ENCODE measurements at places on chromosomes 13 and 19.

GRCh38 chr19:55251341-55252081 lies 7.3 kb downstream of the PPP6R1 start:
- DNase-seq, result no peak

DNA sequence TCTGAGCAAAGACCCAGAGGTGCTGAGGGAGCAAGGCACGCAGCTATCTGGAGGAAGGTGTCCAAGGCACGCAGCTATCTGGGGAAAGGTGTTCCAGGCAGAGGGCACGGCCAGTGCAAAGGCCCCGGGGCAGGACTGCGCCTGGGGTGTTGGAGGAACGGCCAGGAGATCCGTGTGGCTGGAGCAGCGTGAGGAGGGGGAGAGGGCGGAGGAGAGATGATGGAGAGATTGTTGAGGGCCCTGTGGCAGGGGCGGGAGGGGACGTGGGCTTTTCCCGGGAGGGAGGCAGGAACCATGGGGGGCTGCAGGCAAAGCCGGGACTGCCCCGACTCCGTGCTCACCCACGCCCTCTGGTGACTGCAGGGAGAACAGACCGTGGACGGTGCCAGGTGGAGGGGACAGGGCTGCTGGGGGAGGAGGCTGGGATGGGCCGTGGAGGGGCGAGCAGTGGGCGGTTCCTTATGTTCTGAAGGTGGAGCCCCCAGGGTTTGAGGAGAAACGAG lies 13.3 kb upstream of the MISP start:
- DNase-seq, result peak; percentile 83

- DNase-seq, result no peak
These were observed 40.1 kb downstream of the PSPC1 start for GRCh38 chr13:19742643-19743042.

DNA sequence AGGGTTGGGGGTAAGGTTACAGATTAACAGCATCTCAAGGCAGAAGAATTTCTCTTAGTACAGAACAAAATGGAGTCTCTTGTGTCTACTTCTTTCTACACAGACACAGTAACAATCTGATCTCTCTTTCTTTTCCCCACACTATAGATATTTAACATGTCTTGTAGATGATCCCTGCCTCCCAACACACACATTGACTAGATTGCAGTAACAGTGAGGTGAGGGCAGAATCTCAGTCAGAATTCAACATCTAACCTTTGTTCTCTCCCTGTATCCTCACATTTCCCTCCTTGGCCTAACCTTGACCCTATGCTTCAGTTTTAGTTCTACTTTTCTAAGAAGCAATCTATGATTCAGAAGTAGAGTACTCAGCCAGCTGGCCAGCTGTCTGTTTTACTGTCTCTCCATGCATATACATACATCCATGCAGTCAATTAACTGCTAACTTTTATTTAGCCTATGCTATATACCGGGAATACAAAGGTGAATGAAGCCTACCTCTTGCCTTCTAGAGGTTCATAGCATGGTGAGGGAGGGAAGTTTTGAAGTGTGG lies 18.1 kb downstream of the DNAJC15 start:
- no peak for DNase-seq

DNA sequence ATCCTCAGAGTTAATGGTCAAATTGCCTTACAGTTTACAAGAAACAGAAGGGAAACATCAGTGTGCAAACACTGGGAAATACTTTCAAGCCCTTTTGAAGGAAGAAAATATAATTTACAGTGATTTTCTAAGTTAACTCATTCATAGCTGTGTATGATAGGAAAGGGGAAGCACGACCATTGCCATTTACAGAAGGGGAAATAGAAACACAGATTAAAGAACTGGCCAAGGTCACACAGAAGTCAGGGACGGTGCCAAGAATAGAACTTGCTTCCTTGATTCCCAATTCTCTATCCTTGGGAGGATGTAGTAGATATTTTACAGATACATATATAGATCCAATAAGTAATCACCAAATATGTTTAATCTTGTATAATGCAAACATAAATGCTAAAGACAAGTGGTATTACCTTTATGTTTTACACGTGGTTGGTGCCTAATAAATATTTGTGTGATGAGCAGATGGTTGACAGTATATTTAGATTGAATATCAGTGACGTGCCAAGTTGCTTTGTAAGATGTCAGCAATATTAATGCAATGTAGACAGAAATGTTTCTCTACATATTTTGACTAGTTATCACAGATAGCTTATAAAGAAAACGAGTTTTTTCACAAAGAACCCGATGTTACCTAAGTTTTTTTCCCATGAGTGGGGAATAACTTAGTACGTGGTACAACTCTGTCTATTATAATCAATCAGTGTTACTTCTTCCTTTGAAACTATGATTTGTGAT lies 73.1 kb downstream of the FLT1 start:
- no peak for DNase-seq

- no peak for DNase-seq
These were observed 77.3 kb upstream of the LSM14A start for GRCh38 chr19:34094960-34095359.

DNA sequence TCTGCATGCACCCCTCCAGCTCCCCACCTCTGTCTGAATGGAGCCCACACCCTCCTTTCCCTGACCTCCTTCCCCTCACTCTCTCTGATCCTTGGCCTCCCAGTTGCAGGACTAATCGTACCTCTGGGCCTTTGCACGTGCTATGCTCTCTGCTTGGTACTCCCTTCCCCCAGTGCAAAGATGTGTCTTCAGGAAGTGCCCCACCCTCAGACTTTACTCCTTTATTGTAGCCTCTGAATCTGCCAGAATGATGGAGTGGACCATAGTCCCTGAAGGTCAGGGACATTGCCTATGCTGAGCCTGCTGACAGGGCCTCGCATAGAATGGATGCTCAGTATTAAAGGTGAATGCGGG lies 1.3 kb upstream of the JUND start:
- DNase-seq, result no peak

- no peak for DNase-seq
These were observed at the start of gene KLK1 for GRCh38 chr19:50823389-50824042. Gene KLK1, minus strand, starts transcription at chr19:50823787. Its CDS starts 39 bp downstream, at chr19:50823748.

- DNase-seq, result no peak
These were observed 29.6 kb upstream of the CEACAM21 start for GRCh38 chr19:41546386-41546789.

- DNase-seq, result peak; percentile 57
These were observed 9.1 kb downstream of the ZNF653 start for GRCh38 chr19:11496391-11497163.

GRCh38 chr19:4721196-4721595 lies 2.4 kb downstream of the DPP9 start:
- DNase-seq, result no peak

DNA sequence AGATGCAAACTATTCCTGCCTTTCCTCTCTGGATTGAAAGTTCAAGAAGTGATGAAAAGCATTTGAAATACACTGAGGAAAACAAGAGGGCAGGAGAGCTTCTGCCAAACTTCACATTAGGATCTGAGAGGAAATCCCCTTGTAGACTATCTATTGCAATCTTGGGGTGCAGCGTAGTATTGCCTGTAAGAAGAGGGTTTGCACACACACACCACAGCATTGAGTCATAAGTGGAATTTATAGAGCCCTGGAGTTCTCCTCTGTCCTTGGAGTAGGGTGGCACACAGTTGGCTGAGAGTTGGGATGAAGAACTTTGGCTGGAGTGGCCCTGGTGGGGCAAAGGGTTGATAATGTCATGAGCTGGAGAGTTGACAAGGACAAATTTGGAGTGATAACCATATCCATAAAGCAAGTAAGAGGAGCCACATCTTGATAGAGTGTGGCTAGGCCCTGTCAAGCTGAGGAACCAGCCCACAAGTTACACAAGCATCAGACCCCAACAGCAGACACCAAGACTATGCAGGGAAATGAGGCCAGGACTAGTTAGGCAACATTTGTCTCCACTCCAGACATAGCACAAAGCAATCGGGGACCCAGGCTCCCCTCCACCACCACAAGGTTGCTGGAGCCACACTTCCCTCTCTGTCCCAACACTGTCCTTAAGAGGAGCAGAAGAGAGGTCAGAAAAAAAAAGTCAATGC lies 520.9 kb downstream of the KLF5 start:
- DNase-seq, result no peak

DNA sequence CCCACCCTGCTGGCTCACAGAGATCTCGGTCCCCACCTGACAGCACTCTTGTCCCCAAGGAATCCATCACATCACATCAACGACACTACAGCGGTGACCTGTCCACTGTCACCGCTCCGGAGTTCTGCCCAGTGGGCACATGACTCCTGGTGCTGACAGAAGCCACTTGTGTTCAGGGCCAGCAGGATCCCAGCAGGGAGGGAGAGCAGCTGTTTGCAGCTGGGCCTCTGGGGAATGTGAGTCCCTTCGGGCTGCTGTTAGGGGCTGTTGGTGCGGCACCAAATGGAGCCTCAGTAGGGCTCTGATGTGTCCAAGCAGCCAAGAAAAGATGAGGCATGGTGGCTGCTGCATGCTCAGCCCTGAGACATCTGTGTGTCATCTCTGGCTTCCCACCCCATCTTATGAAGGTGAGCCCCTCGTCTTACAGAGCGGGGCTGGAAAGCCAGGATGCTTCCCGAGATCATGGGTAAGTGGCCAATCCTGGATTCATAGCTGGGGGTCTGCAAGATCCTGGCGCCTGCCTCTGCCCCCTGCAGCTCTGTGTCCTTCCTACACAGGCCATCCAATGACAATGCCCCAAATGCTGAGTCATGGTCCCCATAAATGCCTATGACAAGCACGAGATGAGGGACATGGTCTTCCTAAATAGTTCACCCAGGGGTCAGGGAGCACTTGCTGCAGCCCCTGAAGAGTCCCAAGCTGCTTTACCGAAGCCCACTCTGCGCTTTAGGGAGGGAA lies 56.0 kb downstream of the F2RL3 start:
- no peak for DNase-seq

DNA sequence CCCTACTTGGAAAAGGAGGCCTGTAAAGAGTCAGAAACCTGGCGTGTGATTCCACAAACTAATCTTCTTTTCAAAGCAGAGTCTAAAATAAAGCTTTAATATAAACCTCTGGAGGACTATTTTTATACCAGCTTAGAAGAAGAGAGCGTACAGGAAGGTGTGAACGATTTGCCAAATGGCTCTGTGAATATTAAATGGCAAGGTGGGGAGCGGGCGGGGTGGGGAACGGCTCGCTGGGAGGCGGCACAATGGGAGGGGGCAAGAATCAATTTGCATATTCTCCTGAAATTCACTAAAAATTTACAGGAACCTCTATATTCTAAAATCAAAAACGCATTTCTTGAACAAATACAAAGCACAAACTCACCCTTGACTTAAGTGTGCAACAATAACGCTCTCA lies 982 bp downstream of the ZNF780B start:
- DNase-seq, result no peak

- no peak for DNase-seq
These were observed 403.5 kb upstream of the GPC6 start for GRCh38 chr13:92823059-92823458.

DNA sequence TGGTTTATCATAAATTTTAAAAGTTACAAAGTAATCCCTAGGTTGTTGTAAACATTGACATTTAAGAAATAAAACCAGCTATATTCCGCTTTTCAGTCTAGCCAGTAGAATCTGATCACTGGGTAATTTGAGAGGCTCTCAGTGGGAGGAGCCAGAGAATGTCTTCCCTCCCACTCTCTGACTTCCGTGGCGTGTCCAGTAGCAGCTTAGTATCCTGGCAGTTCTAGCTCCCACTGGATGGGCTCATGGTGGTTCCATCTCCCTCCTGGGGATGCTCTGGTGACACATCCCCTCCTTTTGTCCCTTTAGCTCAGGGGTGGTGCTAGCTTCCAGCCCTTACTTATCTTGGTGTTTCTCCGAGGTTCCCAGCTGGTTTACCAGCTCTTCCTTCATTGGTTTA lies 34.5 kb downstream of the MTUS2 start:
- no peak for DNase-seq

GRCh38 chr19:56477429-56478338 lies 539 bp upstream of the ZNF667 start:
- peak; percentile 93 for DNase-seq

GRCh38 chr19:57905258-57905657 lies 11.1 kb downstream of the ZNF417 start:
- no peak for DNase-seq

- DNase-seq, result peak; percentile 71
These were observed 88.0 kb downstream of the ATP11A start for GRCh38 chr13:112777637-112778406.

- no peak for DNase-seq
These were observed 98.9 kb downstream of the TNFSF13B start for GRCh38 chr13:108368250-108368905.

DNA sequence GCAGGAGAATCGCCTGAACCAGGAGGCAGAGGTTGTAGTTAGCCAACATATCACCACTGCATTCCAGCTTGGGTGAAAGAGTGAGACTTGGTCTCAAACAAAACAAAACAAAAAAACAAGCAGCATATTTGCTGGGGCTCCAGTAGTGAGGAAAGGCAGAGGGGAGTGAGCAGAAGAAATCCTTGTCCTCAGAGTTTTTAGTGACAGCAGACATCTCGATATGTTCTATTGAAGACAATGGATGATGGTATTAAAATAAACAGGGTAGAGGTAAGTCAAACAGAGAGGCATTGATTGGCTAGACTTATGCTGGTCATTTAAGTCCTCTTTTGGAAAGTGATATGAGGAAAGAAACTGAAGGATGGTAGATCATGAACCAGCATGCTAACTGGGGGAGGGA lies 19.0 kb downstream of the NLRP7 start:
- DNase-seq, result no peak

- no peak for DNase-seq
These were observed 17.7 kb downstream of the WTIP start for GRCh38 chr19:34499155-34499834.

DNA sequence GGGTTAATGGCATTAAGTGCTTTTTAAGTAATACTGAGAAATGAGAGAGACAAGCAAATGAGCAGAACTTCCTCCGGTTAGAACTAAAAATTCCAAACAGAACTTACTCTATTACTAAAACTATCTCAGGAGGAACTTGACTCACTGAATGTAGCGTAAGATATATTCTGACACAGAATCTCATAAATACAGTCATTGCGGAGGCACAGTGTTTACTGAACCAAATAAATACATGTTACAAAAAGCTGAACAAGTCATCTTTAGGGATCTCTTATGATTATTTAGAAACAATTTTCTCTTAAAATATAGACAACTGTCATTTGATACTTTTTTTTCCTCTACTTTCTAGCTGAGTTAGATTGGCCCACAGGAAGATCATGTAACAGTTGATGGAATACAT lies 283.1 kb downstream of the KLF12 start:
- no peak for DNase-seq

Measured in posterior cingulate gyrus (tissue), 11 donors.